Endothelial cell (in vitro differentiated cells): ENCODE measurements at places on chromosomes 4 and X.
A peak's percentile ranks its signal among the peaks of the same experiment; 100 is the strongest.

GRCh38 chr4:143402776-143403552 is 66.3 kb downstream of the GAB1 start:
- DNase-seq: no peak

GRCh38 chr4:1061760-1062159 is 50.3 kb downstream of the FGFRL1 start:
- no peak for DNase-seq

DNA sequence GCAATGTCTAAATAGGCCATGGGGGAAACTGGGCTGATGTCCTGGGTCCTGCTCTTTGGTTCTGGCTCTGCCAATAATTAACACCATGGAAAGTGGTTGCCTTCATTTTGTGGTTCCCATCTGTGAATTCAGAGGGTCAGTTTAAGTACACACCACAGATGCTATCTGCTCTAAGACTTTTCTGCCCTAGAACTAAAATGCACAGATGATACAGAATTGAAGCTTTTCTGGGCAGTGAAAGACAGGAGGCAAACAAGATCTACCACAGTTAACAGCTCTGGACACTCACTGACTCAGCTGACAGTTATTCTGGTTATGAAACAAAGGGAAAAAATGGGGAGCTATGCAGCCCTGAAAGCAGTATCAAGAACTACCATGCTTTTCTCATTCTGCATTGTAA is 37.3 kb downstream of the APBB2 start:
- DNase-seq: no peak

- DNase-seq: no peak
These were observed 85.4 kb downstream of the TIGD2 start for GRCh38 chr4:89196745-89197144.

DNA sequence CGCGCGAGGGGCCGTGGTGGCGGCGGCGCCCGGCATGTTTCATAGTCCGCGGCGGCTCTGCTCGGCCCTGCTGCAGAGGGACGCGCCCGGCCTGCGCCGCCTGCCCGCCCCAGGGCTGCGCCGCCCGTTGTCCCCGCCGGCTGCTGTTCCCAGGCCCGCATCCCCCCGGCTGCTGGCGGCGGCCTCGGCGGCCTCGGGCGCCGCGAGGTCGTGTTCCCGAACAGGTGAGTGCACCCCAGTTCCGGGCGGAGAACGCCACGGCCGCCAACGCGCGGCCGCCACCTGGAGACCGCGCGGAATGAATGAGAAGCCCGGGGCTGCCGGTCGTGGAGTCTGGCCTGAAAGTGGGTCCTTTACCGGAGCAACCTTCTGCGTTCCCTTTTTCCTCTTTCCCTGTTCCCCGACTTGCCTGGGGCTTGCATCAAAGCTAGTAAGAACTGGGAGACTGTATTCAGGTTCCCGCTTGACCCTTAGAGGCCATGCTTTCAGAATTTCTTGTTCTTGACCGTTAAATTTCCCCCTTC is 429 bp downstream of the NOCT start:
- no peak for DNase-seq

GRCh38 chr4:27807207-27807606 is 946.6 kb downstream of the STIM2 start:
- DNase-seq: no peak

- DNase-seq: no peak
These were observed 10.2 kb downstream of the SOD3 start for GRCh38 chr4:24805566-24805965.

GRCh38 chrX:119236623-119237561 is 807 bp downstream of the PGRMC1 start:
- DNase-seq: peak; percentile 15

GRCh38 chr4:156294577-156294976 is 340.9 kb upstream of the CTSO start:
- DNase-seq: peak; percentile 6

GRCh38 chrX:41526925-41527324 is 79.8 kb downstream of the NYX start:
- DNase-seq: no peak

DNA sequence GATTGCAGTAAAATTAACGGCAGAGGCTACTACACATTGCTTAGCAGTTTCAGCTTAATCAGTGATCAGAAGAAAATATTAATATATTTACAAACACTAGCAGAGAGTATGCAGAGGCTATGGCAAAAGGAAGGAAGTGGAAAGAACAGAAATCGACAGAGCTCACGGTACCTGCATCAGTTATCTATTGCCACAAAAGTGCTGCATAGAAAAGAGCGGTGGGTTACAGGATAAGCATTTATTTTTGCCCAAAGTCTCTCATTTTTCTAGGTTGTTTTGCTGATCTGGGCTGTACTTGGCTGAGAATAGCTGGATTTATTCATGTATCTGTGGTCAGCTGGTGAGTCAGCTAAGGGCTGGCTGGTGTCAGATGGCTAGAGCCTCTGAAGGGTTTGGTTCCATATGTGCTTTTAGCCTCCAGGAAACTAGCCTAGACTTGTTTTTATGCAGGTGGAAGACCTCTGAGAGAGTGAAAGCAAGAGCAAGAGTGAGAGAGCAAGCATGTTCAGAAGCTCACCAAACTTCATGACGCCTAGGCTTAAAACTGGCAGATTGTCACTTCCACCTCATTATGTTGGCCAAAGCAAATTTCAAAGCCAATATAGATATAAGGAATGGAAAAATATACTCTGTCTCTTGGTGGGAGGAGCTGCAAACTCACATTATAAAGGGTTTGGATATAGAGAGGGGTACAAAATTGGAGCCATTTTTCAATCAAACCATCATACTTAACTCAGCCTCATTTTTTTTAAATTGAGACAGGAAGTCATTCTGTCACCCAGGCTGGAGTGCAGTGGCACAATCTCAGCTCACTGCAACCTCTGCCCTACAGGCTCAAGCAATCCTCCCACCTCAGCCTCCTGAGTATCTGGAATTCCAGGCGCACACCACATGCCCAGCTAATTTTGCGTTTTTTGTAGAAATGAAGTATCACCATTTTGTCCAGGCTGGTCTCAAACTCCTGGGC is 153.2 kb upstream of the RPL34 start:
- no peak for DNase-seq

DNA sequence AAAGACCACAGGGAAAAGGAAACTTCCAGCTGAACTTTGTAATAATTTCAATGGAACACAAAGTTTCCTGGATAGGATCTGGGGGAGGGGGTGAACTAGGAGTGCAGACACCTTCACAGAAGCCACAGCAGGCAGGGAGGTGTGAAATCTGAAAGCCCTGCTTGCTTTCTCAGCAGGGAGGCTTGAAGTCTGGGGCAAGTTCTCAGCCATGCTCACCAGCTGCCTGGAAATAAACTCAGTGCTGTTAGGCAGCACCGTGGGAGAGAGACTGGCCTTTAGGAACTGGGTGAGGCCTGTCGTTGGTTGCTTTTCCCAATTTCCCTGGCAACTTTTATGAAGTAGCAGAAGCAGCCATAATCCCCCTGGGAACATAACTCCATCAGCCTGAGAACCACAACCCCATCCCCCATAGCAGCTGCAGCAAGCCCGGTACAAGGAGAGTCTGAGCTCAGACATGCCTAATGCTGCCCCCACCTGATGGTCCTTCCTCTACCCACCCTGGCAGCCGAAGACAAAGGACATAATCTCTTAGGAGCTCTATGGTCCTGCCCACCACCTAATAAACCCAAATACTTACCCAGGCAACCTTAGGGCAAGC is 39.2 kb upstream of the NMU start:
- no peak for DNase-seq

DNA sequence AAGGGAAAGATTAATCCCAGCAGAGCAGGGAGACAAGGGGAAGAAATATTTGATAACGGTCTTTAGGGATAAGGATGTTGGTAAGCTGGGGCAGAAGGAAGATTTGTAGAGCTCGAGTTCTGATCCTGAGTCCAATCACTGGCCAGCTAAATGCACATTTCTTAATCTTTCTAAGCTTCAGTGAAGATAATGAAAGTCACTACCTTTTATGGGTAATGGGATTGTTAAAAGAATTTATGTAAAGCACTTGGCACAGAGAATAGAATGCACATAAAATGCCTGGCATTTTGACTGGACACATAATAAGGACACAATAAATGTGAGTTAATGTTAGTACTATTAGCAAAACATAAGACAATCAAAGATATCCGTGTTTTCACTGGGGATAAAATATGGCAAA is 43.3 kb downstream of the NCAPG start:
- no peak for DNase-seq

- DNase-seq: no peak
These were observed 74.5 kb upstream of the NOCT start for GRCh38 chr4:138941037-138941436.

DNA sequence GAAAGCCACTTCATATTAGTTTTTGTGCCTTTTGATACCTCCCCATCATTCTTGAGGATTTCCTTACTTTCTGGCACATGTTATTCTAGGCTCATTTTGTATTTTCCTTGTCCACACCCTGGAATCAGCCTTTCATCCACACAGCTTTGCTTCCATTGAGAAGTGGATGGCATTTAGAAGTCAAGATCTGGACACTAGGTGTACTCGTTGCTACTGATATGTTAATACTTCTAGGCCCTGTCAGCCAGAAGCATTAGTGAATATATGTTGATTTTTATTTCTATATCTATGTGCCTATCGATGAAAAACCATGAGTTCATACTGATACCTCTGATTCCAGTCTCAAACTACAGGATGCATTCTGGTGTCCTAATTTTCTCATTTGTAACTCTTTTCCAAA is 73.2 kb downstream of the ARHGAP24 start:
- no peak for DNase-seq

GRCh38 chrX:19515615-19516105 is 352 bp upstream of the MAP3K15 start:
- no peak for DNase-seq

DNA sequence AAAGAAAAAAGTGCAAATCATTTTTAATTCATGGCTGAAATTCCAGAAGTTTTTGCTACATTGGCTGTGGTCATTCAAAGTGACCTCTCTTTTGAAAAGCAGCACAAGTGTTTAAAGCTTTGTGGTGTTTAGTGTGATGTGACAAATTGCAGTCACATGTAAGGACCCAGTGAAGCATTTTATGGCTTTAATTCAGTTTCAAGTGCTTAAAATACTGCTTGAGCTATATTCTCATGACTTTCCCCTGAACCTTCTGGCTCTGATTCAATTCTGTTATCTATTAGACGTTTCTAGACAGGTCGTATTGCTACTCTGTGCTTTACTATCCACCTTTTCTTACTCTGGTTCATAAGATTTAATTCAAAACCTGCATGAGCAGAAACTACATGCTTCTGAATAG is 105.8 kb downstream of the FAT4 start:
- no peak for DNase-seq

DNA sequence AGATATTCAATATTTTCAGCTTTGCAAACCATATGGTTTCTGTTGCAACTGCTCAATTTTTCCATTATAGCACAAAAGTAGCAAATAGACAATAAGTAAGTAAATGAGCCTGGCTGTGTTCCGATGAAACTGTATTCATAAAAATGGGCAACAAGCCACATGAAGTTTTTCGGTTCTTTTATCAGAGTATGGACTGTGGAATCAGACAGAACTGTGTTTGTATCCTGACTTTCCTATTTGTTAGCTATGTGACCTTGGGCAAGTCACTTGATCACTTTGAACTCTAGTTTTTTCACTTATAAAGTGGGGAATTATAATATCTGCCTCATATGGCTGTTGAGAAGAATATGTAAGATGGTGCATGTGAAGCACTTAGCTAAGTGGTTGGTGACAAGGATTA is 23.4 kb upstream of the ADGRA3 start:
- no peak for DNase-seq

- no peak for DNase-seq
These were observed 59.8 kb upstream of the GPM6B start for GRCh38 chrX:13876652-13877051.

GRCh38 chr4:41146716-41147506 is 67.4 kb downstream of the APBB2 start:
- no peak for DNase-seq

- DNase-seq: no peak
These were observed 29.6 kb upstream of the MND1 start for GRCh38 chr4:153314915-153315314.

- no peak for DNase-seq
These were observed 45.5 kb upstream of the FAM241A start for GRCh38 chr4:112099701-112100297.

DNA sequence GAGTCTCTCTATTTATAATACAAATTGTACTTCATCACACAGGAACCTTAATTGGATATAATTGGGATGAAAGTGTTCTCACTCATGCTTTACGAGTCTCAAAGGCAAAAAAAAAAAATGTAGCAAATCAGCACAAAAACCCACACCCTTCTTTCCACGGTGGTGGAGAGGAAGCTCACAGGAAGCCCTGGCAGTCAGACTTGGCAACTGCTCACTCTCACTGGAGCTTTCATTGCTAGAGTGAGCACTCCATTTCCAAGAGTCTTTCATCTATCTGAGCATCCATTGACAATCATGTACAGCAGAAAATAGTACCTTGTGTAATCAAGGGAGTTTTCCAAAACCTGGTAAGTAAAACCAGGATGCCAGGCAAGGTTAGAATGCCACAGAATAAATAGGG is 2159.4 kb upstream of the AGA start:
- DNase-seq: no peak

- DNase-seq: no peak
These were observed 1.5 kb downstream of the PLS3 start for GRCh38 chrX:115562480-115562847.

- DNase-seq: no peak
These were observed 6.3 kb downstream of the AREG start for GRCh38 chr4:74451214-74451661.

GRCh38 chr4:149983931-149984330 is 94.3 kb upstream of the DCLK2 start:
- DNase-seq: no peak

DNA sequence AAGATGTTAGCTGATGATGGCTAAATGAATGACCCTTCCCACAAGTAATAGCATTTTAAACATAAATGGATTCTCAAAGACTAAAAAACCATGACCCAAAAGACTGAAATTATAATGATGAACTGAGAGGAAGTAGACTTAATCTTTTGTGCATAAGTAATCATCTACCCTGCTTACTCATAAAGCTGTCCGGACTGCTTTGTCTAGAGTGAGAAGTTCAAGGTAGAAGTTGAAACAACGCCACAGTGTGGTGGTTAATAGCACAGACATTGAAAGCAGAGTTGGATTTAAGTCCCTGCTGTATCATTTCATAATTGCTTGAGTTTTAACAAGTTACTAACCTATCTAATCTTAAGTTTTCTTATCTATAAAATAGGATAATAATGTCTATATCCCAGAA is 346.6 kb downstream of the CENPC start:
- DNase-seq: peak; percentile 8

- DNase-seq: no peak
These were observed 23.3 kb downstream of the HOPX start for GRCh38 chr4:56657818-56658217.

GRCh38 chrX:133745349-133745748 is 240.0 kb downstream of the GPC3 start:
- no peak for DNase-seq

GRCh38 chr4:41268721-41269517 is 12.2 kb downstream of the UCHL1 start:
- no peak for DNase-seq

DNA sequence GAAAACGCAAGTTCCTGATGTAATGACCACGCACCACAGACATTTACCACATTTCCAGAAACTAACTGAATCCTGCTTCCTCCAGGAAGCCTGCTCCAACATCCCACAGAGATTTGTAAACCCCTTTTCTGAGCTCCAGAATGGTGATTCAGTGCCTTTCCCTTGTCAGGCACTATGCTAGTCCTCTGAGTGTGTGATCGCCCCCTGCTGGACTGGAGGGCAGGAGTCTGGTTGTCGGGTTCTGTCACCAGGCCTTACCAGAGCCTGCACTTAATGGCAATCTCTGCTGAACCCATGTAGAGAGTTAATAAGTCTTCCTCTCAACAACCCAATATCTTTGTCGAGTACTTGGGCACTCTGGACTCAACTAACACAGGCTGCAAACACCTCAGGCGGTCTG is 14.5 kb upstream of the KDM5C start:
- DNase-seq: peak; percentile 22
